ENCODE measurements at places on chromosomes 5 and 9.

GRCh38 chr5:18027241-18027867, 393.1 kb downstream of the TAF11L14 start:
- no peak for DNase-seq

DNA sequence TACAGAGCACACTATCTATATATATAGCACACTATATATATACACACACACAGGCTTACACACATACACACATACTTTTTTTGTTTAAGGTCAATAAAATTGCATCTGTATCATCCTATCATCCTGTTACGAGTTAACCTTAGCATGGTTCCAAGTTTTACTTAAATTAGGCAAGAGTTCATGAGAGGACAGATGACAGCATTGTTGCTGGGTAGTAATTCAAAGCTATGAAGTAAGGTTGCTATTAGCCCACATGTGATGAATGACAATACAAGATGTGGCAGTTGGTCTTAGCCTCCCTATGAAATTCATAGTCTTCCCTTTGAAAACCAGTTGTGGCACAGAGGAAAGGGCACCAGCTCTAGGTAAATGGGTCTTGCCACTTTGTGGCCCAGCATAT, 438.1 kb downstream of the ACTL7B start:
- no peak for DNase-seq

DNA sequence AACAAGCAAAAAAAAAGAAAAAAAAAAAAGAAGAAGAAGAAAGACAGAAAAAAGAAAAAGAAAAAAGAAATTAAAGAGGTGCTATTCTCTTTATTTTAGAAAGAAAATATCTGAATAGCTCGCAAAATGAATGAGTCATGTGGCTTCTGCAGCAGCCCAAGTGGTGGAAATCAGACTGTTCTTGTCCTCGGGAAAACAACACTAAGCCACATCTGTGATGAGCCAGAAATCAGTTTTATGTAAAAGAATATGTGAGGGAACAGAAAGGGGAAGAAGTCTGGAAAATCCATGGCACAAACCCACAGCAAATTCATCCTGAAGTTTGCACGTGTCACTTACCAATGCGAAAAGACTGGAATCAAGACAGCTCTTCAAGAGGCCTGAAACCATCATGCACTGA, 118.7 kb upstream of the GAS1 start:
- DNase-seq: no peak

DNA sequence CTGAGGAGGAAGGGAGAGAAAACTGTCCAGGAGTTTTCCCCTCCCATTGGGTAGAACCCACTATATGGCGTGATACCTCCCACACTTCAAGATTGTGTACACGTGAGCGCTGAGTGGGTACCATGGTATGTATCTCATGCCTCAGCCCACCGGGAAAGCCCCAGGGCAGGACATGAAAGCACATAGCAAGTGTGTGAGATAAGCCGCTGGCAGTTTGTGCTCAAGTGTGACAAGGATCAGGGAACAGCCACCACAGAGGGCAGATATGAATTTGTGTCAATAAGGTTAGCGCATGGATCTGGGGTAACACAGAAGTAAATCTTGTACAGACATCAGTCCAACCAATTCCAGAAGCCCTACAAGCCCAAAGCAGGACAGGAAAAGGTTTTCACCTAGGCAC, 42.6 kb upstream of the NAA35 start:
- DNase-seq: no peak

- no peak for DNase-seq
Measured at GRCh38 chr9:107626118-107626517, 136.5 kb upstream of the KLF4 start.

DNA sequence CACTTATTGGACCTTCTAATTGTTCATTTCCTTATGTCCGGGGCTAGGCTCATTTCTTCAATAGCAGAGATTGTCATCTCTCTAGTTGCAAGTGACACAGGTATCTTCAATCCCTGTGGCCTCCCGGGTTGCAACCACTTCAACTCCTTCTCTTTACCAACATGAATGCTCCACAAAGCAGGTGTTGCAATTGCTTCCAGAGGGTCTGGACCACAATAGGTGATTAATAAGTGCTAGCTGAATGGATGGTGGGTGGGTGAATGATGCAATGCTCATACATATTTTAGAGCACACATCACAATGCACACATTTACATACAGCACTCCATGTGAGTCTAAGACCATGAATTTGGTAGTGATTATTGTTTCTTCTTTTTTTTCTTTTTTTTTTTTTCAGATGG, 2.6 kb downstream of the CEMIP2 start:
- DNase-seq: no peak

DNA sequence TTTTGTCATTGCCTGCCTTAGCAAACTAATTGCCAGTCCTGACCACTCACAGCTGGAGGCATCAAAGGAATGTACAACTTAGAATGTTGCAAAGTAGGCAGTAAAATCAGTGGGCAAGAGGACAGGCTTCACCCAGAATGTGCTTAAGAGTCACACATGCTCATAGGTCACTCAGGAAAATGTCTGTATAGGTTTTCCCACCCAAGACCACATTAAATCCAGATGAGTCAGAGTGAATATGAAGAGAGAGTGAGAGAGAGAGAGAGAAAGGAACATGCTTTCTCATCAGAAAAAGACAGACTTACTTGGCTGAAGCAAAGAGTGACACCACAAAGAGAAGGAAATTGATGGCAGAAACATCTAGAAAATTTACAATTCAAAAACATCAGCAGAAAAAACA, 37.9 kb downstream of the PLEKHG4B start:
- no peak for DNase-seq

GRCh38 chr5:53930457-53930856, 370.0 kb downstream of the NDUFS4 start:
- no peak for DNase-seq
